Hematopoietic multipotent progenitor cell treated with erythropoietin and hydrocortisone succinate and interleukin-3 and kit ligand, for 17 days (in vitro differentiated cells): ENCODE measurements at places on chromosomes 6 and 20.

DNA sequence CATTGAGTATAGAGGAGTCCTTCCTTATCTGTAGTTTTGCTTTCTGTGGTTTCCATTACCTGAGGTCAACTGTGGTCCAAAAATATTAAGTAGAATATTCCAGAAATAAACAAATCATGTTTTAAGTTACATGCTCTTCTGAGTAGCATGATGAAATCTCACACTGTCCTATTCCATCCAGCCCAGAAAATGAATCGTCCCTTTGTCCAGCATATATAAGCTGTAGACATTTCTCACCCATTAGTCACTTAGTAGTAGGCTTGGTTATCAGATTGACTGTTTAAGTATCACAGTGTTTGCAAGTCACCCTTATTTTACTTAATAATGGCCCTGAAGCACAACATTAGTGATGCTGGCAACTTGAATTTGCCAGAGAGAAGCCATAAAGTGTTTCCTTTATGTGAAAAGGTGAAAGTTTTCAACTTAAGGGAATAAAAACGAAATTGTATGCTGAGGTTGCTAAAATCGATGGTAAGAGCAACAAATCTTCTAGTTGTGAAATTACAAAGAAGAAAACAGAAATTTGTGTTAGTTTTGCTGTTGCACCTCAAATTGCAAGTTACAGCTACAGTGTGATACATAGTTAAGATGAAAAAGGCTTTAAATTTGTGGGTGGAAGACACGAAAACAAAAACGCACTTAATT, 198.6 kb upstream of the SIM1 start:
- no peak for DNase-seq

- DNase-seq = no peak
These were observed 425.4 kb upstream of the HTR1E start for GRCh38 chr6:86511962-86512361.

DNA sequence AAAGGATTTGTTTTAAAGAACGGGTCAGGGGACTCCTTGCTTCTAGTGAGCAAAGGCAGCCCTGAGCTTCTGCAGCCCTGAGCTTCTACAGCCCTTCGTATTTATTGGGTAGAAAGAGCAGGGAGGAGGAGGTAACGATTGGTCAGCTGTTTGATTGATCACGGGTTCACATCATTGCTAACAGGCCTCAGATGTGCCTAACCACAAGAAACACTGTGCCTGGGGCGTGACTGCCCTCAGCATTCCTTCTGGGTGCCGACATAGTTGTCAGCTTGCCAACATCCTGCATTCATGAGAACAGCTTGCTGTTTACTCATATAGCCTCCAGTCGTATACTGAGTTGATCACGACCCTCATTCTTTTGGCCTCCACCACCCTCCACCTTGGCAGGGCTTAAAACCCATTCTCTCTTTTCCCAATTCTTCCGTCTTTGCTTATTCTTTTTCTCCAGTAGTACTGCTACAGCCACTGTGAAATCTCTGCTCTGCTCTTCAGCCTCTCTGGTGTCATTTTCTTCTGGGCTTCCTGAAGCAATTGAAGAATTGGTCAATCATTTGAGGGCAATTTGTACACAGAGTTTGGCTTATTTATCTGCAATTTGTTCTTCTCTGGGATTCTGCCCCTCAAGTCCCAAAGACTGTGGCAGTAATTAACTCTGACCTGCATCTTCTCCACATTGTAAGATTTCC, 25.4 kb upstream of the NOP56 start:
- DNase-seq = no peak

- no peak for DNase-seq
These were observed 297.3 kb downstream of the PHACTR1 start for GRCh38 chr6:13013681-13014503.

DNA sequence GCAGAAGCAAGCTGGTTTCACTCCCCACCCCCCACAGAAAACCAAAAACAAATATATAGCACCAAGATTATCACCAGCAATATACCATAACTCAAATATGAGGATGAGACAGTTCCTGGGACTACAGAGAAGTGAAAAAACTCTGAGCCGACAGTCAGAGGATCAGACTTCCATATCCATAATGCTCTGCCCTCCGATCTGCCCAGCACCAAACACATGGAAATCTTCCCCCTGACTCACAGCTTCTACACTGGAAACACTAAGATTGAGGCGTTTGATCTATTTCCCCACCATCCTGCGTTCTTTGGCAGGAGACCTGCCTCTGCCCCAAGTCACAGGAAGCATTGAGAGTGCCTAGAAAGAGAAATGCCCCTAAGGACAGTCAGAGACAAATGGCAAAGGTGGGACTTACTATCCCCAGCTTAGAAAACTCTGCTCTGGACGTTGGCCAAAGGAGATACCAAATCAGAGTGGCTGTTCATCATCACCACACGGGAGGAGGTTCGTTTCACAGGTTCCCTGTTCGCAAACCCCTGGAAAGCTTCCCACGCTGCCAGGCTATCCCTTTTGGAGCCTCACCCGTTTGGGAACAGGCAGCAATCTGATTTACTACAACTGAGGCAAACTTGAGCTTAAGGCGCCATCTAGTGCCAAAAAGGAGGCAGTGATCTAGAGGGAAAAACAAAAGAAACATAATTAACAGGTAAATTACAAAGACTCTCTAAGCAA, 48.7 kb upstream of the SRSF6 start:
- peak; percentile 9 for DNase-seq

DNA sequence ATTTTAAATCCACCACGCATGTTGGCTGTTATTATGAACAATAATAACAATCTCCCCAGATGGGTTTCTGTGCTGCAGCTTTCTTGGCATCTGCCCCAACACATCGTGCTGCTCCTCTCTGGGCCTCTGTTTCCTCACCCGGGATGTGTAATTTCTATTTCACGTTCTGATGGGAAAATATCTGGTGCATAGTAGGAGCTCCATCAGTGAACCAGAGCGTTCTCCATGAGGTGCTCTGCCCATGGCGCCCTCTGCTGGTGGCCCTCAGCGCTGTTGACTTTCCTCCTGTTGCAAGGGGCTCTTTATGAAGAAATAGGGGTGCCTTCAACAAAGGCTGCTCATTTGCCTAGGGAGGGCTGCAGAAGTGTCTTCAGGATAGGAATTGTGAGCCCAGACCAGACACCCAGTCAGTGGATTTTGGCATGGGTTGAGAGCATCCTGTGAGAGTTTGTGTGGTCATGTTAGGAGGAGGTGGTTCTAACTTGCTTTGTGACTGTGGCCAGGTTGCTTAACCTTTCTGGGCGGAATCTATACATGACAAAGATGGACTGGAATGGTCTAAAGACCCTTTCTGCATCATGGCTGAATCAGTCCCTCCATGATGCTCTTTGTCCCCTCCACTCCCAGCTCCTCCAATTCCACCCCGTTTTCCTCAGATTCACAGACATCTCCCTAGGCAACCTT, 8.1 kb downstream of the SCRT2 start:
- peak; percentile 91 for DNase-seq

GRCh38 chr6:147167576-147168461, 36.4 kb upstream of the STXBP5 start:
- no peak for DNase-seq

DNA sequence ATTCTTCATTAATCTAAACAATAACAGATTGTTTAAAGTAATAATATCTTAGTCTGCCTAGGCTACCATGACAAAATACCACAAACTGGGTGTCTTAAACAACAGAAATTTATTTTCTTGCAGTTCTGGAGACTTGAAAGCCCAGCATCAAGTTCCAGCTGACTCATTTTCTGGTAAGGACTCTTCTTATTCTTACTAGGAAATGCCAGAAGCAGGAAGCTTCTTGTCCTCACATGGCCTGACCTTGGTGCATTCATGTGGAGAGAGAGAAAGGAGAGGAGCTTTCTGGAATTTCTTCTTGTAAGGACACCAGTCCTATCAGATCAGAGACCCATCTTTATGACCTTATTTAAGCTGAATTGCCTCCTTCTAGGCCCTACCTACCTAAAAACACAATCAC, 110.5 kb downstream of the ANKRD60 start:
- DNase-seq = no peak

DNA sequence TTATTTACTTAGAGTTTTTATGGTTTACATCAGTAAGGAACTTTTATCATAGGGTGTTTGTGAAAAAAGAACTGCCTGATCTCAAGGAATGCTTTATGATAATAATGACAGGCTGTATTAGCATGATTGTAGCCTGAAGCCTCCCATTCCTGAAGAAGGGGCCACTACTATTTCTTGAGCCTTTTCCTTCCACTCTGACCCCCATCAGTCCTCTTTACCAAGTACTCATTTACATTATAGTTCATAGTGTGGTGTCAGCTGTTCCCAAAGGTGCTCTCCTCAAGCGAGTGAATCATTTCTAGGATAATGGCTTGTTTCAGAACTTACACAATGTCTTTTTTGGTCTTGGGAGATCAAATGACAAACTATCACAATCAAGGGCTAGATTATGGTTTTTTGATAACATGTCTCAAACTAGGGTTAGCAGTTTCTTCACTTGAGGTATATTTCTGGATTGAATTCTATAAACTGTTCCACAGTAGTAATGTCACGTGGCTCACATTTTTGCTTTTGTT, 283.6 kb downstream of the CDKAL1 start:
- no peak for DNase-seq

DNA sequence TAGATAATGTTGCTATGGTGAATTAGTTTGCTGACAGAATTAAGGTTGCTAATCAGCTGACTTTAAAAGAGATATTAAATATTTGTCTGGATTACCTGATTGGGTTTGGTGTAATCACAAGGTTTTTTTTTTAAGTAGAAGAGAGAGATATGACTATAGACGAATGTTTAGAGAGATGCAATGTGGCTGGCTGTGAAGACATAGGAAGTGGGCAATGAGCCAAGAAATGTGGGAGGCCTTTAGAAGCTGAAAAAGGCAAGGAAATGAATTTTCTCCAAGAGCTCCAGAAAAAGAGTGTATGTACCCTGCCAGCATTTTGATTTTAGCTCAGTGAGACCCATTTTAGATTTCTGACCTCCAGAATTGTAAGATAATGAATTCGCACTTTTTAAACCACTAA, 598.3 kb downstream of the PKHD1 start:
- DNase-seq = no peak

- DNase-seq = no peak
These were observed 436.9 kb upstream of the IMPG1 start for GRCh38 chr6:76509397-76509796.

GRCh38 chr6:12335131-12335527, 45.0 kb downstream of the EDN1 start:
- no peak for DNase-seq

DNA sequence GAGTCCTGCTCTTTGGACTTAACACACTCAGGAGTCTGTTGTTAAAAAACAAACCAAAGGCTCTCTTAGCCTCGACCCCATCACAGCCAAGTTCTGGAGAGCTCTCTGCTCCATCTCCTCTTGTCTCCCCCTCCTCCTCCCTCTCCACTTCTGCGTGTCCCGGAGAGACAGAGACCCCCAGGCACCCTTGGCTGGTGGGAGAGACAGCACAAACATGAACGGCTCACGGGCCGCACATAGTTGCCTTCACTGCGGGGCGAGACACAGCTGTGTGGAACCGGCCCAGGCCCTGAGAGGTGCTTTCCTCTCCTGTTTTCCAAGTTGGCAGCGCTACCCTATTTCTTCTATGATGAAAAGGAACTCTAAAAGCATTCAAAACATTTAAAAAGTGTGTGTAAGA, 23.3 kb upstream of the MYT1 start:
- DNase-seq = no peak

- no peak for DNase-seq
These were observed 64.7 kb downstream of the SASH1 start for GRCh38 chr6:148407372-148407771.

- no peak for DNase-seq
These were observed 99.6 kb upstream of the TNFAIP3 start for GRCh38 chr6:137767465-137767864.

DNA sequence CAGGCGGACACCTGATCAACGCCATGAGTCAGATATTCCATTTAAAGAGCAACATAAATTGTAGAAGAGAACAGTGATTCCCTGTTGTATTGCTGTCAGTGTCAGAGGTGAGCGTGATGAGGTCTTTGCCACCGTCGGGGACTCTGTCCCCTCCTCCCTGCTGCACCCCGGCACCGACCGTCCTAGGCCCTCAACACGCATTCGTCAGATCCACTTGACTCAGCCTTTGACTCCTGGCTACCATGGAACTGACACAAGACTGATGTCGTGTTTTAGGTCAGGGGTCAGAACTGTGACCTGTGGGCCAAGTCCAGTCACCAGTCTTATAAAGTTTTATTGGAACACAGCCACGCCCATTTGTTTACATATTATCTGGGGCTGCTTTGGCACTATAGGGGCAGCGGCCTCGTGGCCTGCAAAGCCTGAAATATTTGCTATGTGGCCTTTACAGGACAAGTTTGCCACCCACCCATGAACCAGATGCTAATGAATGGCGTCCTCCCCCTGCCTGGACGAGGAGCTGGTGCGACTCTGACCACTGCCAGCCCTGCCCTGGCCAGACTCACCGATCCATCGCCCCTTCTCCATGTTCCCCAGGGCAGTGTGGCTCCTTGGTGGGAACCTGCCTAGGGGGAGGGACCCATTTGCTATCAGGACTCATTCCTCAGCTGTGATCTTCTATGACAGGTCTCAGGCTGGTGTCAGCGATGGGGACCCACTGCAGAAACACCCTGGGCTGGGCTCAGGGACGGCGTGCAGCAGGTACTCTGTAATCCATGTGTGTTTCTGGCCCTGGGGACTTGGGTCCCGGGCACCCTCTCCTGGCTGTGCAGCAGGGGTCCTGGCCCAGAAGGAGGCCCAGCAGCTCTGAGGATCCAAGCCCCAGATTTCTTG, 37.5 kb upstream of the PHACTR3 start:
- no peak for DNase-seq

DNA sequence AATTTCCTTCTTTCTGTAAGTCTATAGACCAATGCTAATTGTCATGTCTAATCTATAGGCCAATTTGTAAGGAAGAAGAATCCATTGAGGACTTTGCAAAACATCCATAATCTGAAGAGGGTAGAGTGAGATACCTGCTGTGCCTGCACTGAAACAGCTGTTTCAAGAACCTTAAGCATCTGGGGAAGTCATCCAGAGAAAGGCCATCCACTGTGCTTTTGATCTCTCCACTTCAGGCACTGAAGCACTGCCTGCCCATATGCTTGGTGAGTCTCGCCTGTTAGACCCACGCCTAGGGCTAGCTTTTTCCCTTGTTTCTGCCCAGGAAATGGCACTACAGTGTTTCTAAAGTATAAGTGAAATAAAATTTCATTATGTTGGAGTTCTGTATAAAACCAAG, 921.8 kb upstream of the EPHA7 start:
- DNase-seq = no peak

DNA sequence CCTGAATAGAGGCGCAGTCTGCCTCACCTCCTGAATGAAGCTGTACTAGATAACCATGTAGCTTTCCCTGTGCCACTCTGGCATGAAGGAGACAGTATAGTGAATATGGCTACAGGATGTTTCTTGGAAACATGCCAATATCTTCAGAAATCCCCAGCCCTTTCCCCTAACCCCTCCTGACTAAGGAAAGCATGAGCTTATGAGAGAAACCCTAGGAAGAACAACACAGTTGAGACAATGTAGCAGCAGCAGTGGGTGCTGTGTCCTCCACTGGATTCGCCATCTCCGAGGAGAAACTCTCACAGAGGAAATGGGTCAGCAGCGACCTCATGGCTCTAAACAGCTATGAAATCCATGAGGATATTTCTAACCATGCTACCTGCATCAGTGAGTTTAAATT, 6.7 kb downstream of the HLA-DQA1 start:
- no peak for DNase-seq

- DNase-seq = no peak
These were observed at the start of gene PRRC2A for GRCh38 chr6:31620586-31621319. TSS of gene PRRC2A (plus strand) at chr6:31620715. CDS start at chr6:31622790, 2,075 bp downstream.

GRCh38 chr6:2795956-2796355, 30.8 kb downstream of the WRNIP1 start:
- DNase-seq = no peak

GRCh38 chr6:52261229-52261628, 16.9 kb upstream of the IL17F start:
- no peak for DNase-seq
